LoVo (cell line): ENCODE measurements at places on chromosomes 2 and 18.
A peak's percentile ranks its signal among the peaks of the same experiment; 100 is the strongest.

DNA sequence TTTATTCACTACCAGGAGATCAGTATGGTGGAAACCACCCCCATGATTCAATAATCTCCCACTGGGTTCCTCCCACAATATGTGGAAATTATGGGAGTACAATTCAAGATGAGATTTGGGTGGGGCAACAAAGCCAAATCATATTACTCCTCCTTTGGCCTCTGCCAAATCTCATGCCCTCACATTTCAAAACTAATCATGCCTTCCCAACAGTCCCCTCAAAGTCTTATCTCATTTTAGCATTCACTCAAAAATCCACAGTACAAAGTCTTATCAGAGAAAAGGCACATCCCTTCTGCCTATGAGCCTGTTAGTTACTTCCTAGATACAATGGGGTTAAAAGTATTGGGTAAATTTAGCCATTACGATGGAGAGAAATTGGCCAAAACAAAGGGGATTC lies 989.5 kb upstream of the CNTNAP5 start:
- DNase-seq = no peak

DNA sequence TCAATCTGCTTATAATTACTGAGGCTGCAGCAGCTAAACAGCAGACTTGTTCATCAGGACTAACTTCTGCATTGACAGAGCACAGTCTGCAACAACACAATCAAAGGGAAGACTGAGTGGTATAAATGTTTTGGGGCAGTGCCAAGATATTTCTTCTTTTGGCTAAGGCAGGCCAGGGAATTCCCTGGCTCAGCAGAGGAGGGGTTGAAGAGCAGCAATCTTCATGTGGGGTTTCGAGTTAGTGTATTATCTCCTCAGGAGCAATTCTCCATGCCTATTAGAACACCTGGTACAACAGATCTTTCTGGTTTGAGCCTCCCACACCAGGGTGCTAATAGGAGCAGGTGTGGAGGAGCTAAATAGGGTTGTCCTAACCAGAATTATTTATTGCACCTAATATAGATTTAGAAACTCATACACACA lies 103.0 kb upstream of the STK17B start:
- DNase-seq = peak; percentile 42

DNA sequence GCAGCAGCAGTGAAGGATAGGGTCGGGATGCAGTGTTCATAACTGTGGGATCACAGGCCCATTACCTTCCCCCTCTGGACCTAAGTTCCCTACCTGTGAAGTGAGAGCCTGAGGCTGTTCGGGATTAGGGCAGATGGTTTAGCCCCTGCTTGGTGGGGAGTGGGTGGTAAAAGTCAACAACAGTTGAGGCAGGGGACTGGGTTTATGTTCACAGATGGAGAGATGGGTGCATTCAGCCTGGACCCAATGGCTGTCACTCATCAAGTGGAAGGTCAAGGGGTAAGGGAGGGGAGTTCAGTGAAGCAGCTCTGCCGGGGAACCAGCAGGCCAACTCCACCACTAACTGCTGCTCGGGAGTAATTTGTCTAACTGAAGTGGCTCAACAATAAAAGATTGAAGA lies 180.4 kb downstream of the FAM210A start:
- no peak for DNase-seq

DNA sequence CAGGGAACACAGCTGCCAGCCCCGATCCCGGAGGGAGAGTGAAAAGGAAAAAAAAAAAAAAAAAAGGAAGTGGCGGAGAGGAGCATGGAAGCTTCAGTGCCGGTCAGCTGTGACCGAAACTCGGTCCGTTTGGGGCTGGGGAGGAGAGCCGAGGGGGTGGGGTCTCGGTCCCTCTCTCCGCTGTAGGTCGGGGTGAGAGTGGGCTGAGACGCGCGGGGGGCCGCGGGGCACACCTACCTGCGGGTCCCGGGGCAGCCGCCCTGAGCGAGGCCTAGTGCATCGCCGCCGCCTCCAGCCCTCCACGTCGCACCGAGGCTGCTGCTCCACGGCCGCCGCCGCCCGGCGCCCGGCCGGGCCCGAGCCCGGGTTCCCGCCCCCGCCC lies 536 bp downstream of the VPS54 start:
- DNase-seq = no peak

DNA sequence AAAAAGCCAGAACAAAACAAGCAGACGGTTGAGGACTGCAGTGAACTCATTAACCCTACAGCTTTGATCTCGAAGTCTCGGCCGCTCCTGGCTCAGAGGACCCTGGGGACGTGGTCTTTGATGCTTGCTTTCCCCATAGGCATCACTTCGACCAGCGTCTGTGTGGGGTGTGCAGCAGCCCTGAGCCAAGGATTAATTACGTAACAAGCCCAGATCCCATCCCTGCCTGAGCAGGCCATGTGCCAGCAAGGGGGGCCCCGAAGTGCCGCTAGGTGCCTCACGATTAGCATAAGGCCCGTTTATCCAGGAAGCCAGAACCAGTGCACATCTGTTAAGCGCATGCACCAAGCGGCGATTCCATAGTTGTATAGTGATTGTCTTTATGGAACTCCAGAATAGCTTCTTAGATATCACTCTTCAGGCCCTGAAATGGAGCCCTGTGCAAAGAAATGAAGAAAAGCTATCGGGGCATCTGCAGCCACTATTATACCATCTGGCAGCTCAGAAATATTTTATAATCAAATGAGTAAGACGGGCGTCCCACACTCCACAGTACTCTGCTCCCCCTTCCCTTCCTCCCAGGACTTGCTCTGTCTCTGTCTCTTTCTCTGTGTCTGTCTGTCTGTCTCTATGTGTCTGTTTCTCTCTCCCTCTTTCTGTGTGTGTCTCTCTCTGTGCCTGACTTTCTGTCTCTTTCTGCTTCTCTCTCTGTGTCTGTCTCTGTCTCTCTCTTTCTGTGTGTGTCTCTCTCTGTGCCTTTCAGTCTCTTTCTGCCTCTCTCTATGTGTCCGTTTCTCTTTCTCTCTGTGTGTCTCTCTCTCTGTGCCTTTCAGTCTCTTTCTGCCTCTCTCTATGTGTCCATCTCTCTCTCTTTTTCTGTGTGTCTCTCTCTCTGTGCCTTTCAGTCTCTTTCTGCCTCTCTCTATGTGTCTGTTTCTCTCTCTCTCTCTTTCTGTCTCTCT lies 41.7 kb downstream of the HPCAL1 start:
- no peak for DNase-seq

DNA sequence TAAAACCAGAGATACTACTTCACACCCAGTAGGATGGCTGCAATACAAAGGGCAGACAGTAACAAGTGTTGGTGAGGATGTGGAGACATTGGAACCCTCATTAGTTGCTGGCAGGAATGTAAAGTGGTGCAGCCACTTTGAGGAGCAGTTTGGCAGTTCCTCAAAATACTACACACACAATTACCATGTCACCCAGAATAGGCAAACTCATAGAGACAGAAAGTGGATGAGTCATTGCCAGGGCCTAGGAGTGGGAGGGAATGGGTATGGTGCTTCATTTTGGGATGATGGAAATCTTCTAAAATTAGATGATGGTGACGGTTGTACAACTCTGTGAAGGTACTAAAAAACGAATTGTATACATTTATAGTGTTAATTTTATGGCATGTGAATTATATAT lies 54.8 kb downstream of the ATP9B start:
- DNase-seq = no peak

- DNase-seq = no peak
These were observed 206.1 kb downstream of the SMAD2 start for GRCh38 chr18:47724186-47724975.

GRCh38 chr2:204754898-204755297 lies 209.6 kb downstream of the PARD3B start:
- DNase-seq = no peak

GRCh38 chr2:20640411-20641122 lies 10.3 kb downstream of the HS1BP3 start:
- DNase-seq = no peak

GRCh38 chr2:42309366-42309765 lies 51.7 kb downstream of the COX7A2L start:
- DNase-seq = no peak

- no peak for DNase-seq
These were observed 862.5 kb upstream of the ID2 start for GRCh38 chr2:7819316-7819715.

GRCh38 chr2:235394278-235394828 lies 99.5 kb upstream of the AGAP1 start:
- peak; percentile 59 for DNase-seq

DNA sequence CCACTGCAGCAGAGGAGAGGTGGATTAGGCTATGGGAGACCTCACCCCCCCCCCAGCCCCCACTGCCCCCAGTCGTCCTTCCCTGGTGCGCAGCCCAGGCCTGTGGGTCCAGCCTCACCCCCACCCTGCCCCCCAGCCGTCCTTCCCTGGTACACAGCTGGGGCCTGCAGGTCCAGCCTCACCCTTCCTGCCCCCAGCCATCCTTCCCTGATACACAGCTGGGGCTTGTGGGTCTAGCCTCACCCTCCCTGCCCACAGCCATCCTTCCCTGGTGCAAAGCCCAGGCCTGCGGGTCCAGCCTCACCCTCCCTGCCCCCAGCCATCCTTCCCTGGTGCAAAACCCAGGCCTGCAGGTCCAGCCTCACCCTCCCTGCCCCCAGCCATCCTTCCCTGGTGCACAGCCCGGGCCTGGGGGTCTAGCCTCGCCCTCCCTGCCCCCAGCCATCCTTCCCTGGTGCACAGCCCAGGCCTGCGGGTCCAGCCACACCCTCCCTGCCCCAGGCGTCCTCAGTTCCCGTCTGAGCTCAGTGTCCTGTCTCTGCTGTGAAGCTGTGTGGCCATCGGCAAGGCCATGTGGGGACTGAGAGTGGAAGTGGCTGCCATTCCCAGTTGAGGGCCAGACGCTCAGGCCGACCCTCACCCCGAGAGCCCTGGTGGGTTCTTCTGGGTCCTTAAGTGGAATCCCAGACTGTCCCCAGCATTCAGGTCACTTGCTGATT lies 86.8 kb upstream of the SNTG2 start:
- DNase-seq = no peak

DNA sequence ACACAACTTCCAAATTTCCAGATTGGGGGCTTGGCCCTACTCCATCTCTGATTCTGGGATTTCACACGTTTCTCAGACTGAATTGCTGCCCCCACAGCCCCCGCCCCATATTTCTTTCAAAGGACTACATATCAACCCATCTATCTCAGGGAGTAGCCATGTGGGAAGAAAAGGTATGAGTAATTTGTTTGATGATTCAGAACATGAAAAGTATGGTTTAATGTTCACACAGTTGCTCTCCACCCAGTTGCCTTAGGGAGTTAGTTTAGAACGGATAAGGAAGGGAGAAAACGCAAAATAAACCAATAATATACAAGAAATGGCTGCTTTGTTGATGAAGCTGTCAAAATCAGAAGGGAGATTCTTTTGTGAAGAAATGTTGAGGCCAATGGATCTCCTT lies 145.1 kb downstream of the PIEZO2 start:
- no peak for DNase-seq

DNA sequence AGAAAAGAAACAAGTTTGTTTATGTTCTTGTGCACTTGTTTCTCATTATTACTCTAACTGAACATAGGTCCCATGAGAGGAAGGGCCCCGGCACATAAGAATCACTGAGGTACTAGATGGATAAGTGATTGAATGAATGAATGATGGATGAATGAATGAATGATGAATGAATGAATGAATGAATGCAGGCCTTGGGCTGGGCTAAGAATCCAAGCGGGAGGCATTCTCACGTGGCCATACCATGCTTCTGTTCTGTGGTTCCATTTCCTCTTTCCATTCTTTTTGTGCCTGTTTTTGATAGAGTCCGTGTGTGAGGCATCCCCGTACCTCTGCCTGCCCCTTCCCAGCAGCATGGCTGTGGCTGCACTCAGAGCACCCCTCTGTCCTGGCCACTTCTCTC lies 94.8 kb downstream of the SH3BP4 start:
- no peak for DNase-seq

DNA sequence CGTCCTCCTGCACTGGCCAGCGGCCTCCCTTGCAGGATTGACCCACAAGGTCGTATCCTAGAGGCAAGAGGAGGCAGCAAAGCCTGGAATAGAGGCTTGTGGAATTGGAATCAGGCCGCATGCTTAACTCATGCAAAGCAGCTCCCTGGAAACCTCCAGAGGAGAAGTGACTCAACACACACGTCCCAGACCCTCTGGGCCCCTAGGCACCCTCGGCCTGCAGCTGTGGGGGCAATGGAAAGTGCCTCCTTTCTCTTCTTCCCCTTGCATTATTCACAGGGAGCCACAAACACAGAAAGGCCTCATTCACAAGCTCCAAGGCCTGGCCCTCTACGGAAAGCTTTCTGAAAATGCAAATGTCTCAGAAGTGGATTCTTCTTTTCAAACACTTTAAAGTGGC lies 19.6 kb downstream of the SPATA3 start:
- no peak for DNase-seq
